ENCODE measurements at places on chromosomes 11 and 22. TPM values are rescaled to one million over a fixed set of nuclear protein-coding genes. Genes with fewer than 3 reads are reported as not detected.

DNA sequence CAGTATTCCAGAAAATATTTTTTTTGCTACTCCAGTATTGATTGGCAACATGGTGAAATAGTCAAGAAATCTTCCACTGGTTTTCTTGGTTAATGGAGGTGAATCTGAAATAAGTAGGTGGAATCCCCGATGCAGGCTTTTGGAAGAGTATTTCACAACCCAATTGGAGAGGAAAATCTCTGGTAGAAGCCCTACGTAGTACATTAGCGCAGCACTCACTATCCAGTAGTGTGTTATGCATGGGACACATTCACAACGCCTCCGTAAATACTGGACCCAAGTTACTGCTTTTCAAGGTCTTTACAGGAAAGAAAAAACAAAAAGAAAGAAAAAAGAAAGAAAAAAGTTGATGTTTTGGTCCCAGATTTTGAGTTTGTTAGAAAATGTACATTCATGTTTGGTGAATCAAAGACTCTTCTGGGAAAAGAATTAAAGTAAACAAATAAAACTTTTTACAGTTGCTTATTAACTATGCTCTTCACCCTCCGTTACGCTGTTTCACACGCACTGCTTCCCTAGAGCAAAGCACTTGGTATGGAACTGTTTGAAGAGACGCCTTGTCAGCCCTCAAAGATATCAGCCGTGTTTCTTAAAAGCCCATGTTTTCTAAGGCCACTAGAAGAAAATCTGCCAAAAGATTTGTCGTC lies 170.4 kb upstream of the CTSC start:
- H3K4me1 ChIP-seq: no peaks in the 10 kb centered on the region
- H3K4me3 ChIP-seq: no peak overlapping the region
- peaks cover 5% of the 10 kb centered on the region for H3K36me3 ChIP-seq

- H3K27ac ChIP-seq: no peak overlapping the region
- peaks cover 10% of the 10 kb centered on the region for H3K4me1 ChIP-seq
- peak overlapping the region; percentile 52 for H3K4me3 ChIP-seq
- H3K27me3 ChIP-seq: no peaks in the 10 kb centered on the region
- H3K36me3 ChIP-seq: no peaks in the 10 kb centered on the region
Measured at GRCh38 chr11:803770-804598, 1.0 kb downstream of the PIDD1 start.

DNA sequence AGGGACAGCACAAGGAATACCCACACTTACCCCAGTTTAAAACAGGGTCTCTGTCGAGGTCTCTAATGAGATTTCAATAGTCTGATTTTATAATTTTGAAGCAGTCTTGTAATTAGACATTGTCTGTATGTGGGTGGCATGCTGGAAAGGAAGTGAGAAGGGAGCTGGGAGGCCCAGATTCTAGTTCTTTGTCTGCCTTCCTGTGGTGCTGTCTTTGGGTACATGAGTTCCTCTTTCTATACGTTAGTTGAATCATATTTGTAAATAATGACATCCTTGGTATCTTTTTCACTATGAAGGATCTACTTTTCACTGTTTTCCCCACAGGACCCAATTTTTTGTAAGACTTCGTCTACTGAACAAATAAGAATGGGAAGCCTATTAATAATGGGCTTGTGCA lies 42.0 kb upstream of the TENM4 start:
- no peak overlapping the region for H3K4me3 ChIP-seq
- no peaks in the 10 kb centered on the region for H3K36me3 ChIP-seq
- H3K4me1 ChIP-seq: no peaks in the 10 kb centered on the region

GRCh38 chr11:111530091-111530490 lies 10.4 kb upstream of the LAYN start:
- no peaks in the 10 kb centered on the region for H3K36me3 ChIP-seq
- no peak overlapping the region for H3K4me3 ChIP-seq
- no peak for DNase-seq
- no peaks in the 10 kb centered on the region for H3K27me3 ChIP-seq

- no peak overlapping the region for H3K27ac ChIP-seq
- no peak overlapping the region for H3K4me3 ChIP-seq
- no peaks in the 10 kb centered on the region for H3K36me3 ChIP-seq
- no peaks in the 10 kb centered on the region for H3K4me1 ChIP-seq
- no peaks in the 10 kb centered on the region for H3K27me3 ChIP-seq
Measured at GRCh38 chr11:107702723-107703122, 9.1 kb downstream of the SLN start.

GRCh38 chr22:44256556-44257485 lies 55.9 kb downstream of the SHISAL1 start:
- H3K4me1 ChIP-seq: no peaks in the 10 kb centered on the region
- H3K36me3 ChIP-seq: no peaks in the 10 kb centered on the region
- no peak overlapping the region for H3K4me3 ChIP-seq

- DNase-seq: no peak
- H3K4me3 ChIP-seq: no peak overlapping the region
- no peaks in the 10 kb centered on the region for H3K27me3 ChIP-seq
Measured at GRCh38 chr11:8011981-8012444, 24.9 kb downstream of the EIF3F start.

Gene APLP2
- 305 TPM for total RNA-seq

Gene OR10S1
- total RNA-seq: not detected

Gene ZBTB16
- total RNA-seq: 358 TPM

Gene IFITM10
- total RNA-seq: 0.33 TPM

Gene SORL1
- 50.8 TPM for total RNA-seq

Gene PATE4
- not detected for total RNA-seq

Gene CAPN5
- total RNA-seq: 2.8 TPM
